ENCODE measurements at places on chromosomes 11 and 22.

- ATAC-seq, result no peak
Observed at GRCh38 chr11:130313383-130314183, 1.1 kb downstream of the ZBTB44 start.

GRCh38 chr11:126118806-126119205 lies 56.1 kb upstream of the CDON start:
- no peak for ATAC-seq

GRCh38 chr11:121571506-121571905 lies 118.7 kb upstream of the SORL1-AS1 start:
- no peak for ATAC-seq

DNA sequence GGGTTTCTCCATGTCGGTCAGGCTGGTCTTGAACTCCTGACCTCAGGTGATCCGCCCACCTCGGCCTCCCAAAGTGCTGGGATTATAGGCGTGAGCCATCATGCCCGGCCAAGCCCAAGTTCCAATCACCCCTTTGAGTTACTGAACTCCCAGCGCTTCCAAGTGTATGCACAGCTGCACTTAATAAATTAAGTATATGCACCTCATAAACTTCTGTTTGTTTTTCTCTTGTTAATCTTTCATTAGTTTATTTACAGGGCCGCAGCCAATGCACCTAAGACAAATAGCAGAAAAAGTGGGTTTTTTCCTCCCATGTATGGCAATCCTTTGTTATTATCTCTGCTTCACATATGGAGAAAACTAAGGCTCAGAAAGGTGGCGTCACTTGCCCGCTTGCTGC lies 21.3 kb downstream of the SYN3 start:
- no peak for ATAC-seq

- ATAC-seq, result no peak
Observed at GRCh38 chr22:48676266-48677167, 1151.2 kb downstream of the BRD1 start.

GRCh38 chr11:46914363-46914762 lies 4.0 kb downstream of the LRP4 start:
- ATAC-seq, result peak; percentile 34

DNA sequence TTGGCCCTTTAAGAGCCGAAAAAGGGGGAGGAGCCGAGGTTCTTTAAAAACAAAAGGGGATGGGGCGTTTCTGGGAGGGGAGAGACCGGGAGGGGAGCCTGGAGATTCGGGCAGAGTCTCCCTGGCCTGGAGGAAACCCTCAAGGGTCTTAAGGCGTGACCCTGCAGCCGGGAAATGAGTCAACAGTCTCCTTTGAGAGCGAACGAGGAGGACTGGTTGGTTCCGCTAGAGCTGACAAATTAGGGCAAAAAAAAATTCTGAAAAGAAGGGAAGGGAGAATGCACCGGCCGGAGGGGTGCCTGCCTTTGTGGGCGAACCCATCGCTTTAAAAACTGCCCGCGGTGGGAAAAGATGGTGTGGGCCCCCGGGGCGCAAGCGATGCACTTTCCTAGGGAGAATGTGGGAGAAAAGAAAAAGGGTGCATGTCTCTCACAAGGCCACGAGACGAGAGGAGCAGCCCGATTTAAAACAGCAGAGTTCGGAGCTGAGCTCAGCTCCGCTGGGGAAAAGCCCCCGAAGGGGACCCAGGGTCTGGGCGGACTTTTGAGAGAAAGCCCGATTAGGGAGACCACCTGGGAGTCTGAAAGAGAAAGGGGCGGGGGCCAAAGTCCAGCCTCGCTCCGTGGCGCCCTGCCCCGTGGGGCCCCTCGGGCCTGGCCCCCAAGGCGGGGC lies 874 bp downstream of the ZFTA start:
- peak; percentile 29 for ATAC-seq

DNA sequence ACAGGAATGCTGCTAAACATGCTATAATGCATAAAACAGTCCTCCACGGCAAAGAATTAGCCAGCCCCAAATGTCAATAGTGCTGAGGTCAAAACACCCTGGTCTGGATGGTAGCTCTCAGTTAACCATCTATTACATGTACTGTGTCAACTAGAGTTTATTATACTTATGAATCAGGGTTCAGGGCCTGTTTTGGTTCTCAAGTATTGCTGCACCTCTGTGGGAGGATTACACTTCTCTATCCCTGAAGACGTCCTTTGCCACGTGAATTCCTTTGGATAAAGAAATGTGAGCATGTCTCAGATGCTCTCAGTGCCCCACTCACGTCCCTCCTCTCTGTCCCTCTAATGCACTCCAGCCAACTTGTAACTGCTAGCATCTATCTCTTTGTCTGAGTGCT lies 53.4 kb downstream of the SLC1A2 start:
- no peak for ATAC-seq

- no peak for ATAC-seq
Observed at GRCh38 chr11:129333873-129334272, 41.8 kb upstream of the BARX2 start.

DNA sequence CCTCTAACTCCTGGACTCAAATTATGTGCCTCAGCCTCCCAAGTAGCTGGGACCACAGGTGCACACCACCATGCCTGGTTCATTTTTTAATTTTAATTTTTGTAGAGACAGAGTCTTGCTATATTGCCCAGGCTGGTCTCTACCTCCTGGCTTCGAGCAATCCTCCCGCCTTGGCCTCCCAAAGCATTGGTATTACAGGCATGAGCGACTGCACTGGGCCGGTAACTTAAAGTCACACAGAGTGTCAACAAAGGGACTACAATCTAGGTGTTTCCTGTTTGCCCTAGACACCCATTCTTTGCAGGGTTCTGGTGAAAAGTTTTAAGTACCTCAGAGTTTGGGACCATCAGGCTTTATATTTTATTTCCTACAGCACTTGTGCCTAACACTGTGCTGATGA lies 8.4 kb downstream of the UVRAG start:
- no peak for ATAC-seq

- peak; percentile 48 for ATAC-seq
Observed at GRCh38 chr11:22879630-22880029, 19.4 kb upstream of the CCDC179 start.

GRCh38 chr22:44963832-44964721 lies 45.7 kb downstream of the PHF21B start:
- no peak for ATAC-seq

DNA sequence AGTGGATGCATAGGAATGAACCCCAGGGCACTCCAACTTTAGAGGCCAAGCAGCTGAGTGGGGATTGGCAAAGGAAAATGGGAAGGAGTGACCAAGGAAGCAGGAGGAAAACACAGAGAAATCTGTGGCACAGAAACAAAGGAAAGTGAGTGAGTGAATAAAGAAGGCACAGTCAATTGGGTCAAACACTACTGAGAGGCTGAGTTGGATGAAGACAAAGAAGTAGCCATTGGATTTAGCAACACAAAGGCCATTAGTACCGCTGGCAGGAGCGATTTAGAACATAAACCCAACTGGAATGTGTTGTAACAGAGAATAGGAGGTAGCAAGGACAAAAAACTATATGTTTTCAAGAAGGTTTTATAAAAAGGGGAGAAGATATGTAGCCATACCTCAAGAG lies 6.6 kb upstream of the NXPE1 start:
- no peak for ATAC-seq

GRCh38 chr11:116740741-116741140 lies 32.0 kb downstream of the BUD13 start:
- ATAC-seq, result no peak

All from SK-N-SH treated with all-trans-retinoic acid at 6 μM for 48 hours (cell line).